ENCODE measurements at places on chromosomes 1 and 21. TPM values are rescaled to one million over a fixed set of nuclear protein-coding genes. Genes with fewer than 3 reads are reported as not detected.

GRCh38 chr21:46351476-46352163, 27.7 kb downstream of the PCNT start:
- no peak for DNase-seq

- no peak for DNase-seq
Observed at GRCh38 chr1:152884085-152884484, 6.0 kb downstream of the SMCP start.

DNA sequence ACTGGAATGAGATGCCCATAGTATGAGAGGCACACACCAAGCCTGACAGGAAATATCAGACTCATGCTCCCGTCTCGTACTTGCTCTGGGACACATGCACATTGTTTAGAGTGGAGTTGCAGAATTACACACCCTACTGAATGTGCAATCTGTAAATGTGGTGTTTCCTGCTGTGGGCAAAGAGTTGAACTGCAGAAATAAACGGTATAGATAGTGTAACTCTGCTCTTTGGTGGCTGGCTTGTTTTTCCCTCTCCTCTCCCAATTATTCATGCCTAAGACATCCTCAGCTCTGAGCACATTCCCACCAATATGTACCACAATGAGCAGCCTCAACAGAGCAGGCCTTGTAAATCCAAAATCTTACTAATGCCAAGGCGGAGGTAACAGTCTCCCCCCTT, 90.1 kb upstream of the DIRAS3 start:
- no peak for DNase-seq

GRCh38 chr1:2049718-2050431, at the start of gene PRKCZ:
Gene PRKCZ, plus strand, starts transcription at chr1:2050411. Its CDS starts 220 bp downstream, at chr1:2050631.
- DNase-seq, result peak; percentile 56

- DNase-seq, result no peak
Observed at GRCh38 chr1:82015444-82015843, 214.7 kb downstream of the ADGRL2 start.

The IL6R gene
- 11.7 TPM for total RNA-seq
